ENCODE measurements at places on chromosomes 5 and 9. TPM values are rescaled to one million over a fixed set of nuclear protein-coding genes. Genes with fewer than 3 reads are reported as not detected.

- no peak for DNase-seq
Measured at GRCh38 chr5:133708331-133708850, 96.0 kb upstream of the FSTL4 start.

DNA sequence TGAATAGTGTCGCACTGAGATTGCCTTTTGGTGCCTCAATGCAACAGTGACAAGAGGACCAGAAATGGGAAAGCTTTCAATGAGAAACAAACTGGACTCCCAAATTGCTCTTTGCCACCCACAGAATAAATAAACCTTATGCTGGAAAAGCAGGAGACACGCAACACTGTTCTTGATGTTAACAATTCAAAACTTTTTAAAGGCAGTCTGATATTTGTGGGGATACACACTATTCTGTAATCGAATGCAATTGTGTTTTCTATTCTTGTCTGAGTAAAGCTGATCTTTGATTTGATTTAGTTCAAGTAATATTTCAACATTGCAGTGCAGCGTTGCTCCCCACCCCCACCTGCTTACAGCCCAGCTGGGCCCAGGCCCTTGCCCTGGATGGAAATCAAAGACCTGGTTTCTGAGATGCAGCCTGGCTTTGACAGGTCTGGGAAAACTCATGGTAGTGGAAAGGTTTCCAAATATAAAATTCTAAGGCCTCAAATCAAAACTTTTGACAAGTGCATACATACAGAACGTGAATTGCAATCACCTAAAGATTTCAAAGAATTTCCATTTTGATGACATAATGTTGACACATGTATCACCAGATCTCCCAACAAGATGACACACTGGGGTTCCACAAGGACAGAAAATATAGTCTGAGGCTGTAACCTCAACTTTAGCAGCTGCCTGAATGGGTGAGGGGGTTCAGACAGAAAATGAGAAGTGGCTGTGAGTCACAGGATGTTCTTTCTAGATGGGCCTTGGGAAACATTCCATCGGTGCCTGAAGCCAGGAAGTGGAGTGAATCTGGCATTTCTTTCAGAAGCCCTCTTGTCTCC lies 55.1 kb downstream of the ABCA1 start:
- no peak for DNase-seq

DNA sequence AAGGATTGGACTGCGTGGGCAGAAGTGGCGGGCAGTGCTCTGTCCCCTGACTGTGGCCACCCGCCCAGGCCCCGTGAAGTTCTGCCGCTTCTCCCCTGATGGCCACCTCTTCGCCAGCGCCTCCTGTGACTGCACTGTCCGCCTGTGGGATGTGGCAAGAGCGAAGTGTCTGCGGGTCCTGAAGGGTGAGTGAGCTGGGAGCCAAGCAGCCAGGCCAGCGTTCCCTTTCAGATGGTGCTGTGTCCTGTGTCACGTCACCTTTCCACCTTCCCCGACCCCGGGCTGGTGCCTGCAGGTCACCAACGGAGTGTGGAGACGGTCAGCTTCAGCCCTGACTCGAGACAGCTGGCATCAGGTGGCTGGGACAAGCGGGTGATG lies 2.3 kb downstream of the WDR38 start:
- DNase-seq = no peak

GRCh38 chr5:17087035-17087434 lies 130.4 kb upstream of the BASP1 start:
- no peak for DNase-seq

DNA sequence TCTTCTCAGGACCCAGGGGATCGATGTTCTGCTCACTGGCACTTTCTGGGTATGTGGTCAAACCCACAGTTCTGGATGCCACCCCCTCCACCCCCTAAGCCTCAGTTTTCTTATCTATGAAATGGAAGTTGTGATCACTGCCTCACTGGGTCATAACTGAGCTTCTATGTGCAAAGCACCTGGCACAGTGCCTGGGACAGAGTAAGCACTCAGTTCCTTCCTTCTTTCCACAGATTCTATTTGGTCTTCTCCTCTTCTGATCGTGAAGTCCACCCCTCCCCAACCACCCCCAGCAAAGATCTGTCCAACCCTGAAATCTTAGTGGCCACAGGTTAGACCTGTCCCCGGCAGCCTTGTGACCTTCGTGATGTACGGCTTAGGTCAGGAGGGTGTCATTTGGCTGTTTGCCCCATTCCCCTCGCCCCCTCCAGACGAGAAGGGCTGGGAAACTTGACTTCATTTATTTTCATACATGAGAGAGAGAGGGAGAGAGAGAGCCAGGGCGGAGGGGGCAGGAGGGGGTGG lies 181.4 kb downstream of the FGF18 start:
- DNase-seq = no peak

GRCh38 chr5:16970260-16970659 lies 34.2 kb upstream of the MYO10 start:
- DNase-seq = no peak

GRCh38 chr5:96942078-96942477 lies 6.2 kb downstream of the LNPEP start:
- peak; percentile 41 for DNase-seq

DNA sequence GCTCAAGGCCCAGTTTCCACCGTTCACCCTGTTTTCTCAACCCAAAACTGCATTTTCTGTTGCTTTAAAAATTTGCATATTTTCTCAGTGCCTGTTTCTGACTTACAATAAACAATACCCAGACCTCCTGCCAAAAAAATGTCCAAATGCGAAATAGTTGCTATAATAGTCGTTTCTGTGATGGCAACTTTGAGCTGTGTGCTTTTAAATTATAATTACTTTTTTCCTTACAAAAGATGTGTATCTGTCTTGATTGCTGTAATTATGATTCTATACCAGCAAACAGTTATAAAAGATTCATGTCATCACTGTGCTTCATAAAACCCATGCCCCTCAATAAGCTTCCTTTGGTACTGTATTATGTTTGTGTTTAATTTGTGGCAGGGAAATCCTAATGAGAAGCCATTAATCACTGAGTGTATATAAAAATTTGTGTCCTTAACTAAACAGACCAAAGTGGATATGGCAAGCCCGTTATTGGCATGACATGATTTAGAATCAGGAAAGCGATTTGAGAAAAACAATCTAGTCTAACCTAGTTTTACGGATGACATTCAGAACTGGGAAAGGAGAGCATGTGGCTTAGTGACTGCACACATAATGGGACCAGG lies 5.4 kb upstream of the SLC1A3 start:
- no peak for DNase-seq

DNA sequence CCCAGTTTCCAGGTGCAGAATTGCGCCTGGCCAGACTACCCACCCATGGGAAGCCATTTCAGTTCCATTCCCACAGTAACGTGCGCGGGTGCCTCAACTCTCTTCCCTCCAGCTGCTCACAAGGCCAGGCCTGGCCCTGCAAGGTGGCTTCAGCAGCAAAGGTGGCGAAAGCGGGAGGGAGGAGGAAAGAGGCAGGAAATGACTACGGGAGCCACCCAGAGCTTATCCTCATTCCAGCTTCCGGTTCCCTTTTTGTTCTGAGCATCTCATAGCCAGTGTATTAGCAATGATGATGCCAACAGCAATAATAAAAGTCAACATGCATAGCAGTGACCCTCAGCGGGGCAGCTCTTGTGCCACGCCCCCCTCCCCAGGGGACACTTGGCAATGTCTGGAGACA lies 101.5 kb upstream of the BOD1 start:
- DNase-seq = no peak

- DNase-seq = no peak
Measured at GRCh38 chr9:27599102-27599869, 26.0 kb upstream of the C9orf72 start.

DNA sequence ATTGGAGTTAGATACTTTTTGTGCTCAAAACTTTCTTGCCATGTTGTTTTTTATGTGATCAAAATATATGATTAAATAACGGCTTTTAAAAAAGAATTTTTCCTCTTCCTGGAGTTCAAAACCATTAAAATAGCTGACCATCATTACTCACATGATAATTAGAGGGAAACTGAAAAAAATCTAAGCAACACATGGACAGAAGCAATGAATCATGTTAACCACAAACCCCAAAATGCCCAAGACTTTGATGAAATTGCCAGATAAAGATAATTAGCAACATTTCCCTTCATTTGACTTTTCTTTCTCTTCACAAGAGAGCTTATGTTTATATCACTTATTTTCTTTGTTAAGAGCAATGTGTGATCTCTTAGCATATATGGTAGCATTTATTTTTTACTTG lies 1294.2 kb downstream of the EFNA5 start:
- no peak for DNase-seq

GRCh38 chr5:134567641-134568336 lies 42.3 kb downstream of the JADE2 start:
- no peak for DNase-seq

GRCh38 chr5:111134087-111134486 lies 41.9 kb downstream of the WDR36 start:
- DNase-seq = no peak

- DNase-seq = no peak
Measured at GRCh38 chr9:98742325-98743280, 33.9 kb upstream of the GABBR2 start.

GRCh38 chr9:3888497-3888858 lies 362.7 kb upstream of the RFX3 start:
- DNase-seq = no peak

- DNase-seq = no peak
Measured at GRCh38 chr5:78129597-78129996, 164.9 kb downstream of the AP3B1 start.

DNA sequence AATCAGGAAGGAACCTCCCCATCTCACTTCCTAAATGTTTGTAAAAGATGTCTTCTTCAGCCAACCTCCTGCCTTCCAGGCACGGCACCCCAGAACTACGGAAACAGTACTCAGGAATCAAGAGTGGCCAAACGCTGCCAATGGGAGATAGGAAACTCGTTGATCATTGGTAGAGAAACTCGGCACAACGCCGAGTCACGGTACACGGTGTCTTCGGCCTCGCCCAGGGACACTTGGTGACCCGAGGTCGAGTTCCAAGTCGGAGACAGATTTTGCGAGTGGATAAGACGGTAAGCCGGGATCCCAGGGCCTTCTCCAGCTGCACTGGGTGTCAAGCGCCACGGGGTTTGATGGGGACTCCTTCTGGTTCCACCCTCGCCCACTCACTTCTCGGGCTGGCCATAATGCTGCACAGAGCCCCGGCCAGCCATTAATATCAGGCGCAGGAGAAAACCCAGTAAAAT lies 343 bp downstream of the KIAA0825 start:
- no peak for DNase-seq

GRCh38 chr5:13739479-13739878 lies 205.0 kb downstream of the DNAH5 start:
- no peak for DNase-seq

GRCh38 chr5:28512648-28513047 lies 1474.3 kb upstream of the CDH9 start:
- no peak for DNase-seq

GRCh38 chr9:128232528-128233428 lies 29.6 kb downstream of the DNM1 start:
- no peak for DNase-seq

DNA sequence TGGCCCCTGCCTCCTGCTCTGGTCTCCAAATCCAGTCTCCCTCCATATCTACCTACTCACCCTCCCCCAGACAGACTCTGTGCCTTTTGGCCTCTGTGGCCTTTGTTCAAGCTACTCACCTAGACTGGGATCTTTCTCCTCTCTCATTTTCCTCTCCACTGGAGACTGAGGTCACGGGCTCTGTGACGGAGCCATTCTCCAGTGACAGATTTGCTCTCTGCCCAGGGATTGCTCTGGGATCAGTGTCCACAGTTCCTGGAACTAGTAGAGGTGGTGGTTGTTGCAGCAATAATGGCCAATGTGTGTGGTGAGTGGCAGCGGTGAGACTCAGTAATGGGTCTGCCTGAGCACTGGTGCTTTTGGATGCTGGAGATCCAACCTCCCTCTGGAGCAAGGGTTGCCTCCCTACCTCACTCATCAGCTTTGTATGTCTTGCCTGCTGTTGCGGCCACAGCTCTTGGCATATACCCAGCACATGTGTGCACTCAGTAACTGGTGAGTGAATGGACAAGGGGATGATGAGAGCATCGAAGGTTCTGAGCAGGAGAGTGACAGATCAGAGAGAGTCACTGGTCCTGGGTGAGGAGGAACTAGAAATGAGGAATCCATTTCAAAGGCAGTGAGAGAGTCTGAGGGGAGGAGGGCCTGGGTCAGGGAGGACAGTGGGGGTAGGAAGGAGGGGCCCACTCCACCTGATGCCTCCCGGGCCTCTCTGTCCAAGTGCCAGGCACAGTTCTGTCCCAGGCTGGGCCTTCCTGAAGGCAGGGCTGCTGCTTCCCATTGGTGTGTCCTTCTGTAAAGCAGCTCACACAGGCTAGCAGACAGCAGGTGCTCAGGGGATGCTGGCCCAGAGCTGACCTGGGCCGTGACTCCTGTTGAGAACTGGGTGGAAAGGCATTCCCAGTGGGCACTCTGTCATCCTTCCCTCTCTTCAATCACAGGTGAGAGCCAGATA lies 96.5 kb upstream of the PITX1 start:
- no peak for DNase-seq

The ROR2 gene
- polyA plus RNA-seq = not detected

The RAPGEF1 gene
- 7.4 TPM for polyA plus RNA-seq

The QRFP gene
- not detected for polyA plus RNA-seq

The MVB12B gene
- polyA plus RNA-seq = 1.2 TPM

The SLC45A2 gene
- polyA plus RNA-seq = not detected

The LCNL1 gene
- polyA plus RNA-seq = not detected

The UBE2QL1 gene
- not detected for polyA plus RNA-seq

The RELL2 gene
- 3.1 TPM for polyA plus RNA-seq

The ENTREP1 gene
- not detected for polyA plus RNA-seq

The CCNJL gene
- 29.7 TPM for polyA plus RNA-seq

All from immature natural killer cell (primary cell).